A172 (cell line): ENCODE measurements at places on chromosomes 1 and 21. TPM values are rescaled to one million over a fixed set of nuclear protein-coding genes. Genes with fewer than 3 reads are reported as not detected.

DNA sequence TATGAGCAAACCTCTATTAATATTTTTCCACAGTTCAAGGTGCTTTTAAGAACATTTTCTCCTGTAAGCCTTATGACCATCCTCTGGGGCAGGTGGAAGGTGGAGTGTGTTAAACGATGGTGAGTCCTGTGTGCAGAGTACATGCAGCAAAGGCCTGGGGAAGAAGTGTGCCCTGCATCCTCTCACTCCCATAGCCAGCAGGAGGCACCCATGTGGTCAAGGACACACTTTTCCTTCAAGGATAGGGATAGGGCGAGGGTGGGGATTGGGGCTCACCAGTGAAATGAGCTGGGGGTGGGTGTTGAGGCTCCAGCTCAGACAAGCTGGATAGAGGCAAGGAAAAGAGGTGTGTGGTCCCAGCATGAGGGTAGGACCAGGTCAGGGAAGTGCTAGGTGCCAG is 120.8 kb upstream of the KCNE2 start:
- no peak for DNase-seq

DNA sequence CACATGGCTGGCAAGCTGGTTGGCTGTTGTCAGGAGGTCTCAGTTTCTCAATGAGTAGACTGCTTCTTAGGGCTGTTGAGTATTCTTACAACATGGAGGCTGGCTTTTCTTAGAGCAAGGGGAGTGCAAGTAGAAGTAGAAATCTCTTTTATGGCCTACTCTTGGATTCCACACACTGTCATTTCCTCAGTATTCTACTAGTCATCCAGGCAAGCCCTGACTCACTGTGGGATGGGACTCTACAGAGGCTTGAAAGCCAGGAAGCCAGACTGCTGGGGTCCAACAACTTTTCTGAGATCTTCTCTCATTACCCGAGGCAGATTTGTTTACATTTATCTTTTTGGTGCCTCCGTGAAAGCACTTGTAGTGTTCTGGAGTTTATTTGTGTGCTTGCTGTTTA is 196.2 kb upstream of the APP start:
- DNase-seq, result peak; percentile 23

DNA sequence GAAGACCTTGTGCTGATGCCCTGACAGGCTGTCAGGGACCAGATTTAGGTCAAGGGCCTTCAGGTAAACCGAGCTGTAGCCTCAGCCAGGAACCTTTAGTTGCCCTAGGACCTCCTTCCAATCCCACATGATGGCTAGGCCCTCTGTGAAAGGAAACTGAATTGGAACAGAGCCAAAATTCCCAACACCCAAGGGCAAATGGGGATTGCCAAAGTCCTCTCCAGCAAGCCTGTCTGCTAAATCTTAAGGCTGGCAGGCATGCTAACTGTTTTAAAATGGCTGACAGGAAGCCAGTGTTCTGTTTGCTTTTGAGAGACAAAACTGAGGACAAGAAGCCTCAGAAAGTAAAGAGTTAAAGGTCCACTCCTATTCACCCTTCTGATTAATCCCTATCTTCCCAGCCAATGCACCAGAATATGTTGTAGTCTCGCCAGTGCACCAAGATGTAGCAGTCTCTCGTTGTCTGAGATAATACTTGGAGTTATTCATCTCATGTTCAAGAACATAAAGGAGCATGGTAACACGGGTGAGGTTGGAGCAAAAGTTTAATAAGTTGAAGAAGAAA is 35.1 kb downstream of the MSTO1 start:
- no peak for DNase-seq

DNA sequence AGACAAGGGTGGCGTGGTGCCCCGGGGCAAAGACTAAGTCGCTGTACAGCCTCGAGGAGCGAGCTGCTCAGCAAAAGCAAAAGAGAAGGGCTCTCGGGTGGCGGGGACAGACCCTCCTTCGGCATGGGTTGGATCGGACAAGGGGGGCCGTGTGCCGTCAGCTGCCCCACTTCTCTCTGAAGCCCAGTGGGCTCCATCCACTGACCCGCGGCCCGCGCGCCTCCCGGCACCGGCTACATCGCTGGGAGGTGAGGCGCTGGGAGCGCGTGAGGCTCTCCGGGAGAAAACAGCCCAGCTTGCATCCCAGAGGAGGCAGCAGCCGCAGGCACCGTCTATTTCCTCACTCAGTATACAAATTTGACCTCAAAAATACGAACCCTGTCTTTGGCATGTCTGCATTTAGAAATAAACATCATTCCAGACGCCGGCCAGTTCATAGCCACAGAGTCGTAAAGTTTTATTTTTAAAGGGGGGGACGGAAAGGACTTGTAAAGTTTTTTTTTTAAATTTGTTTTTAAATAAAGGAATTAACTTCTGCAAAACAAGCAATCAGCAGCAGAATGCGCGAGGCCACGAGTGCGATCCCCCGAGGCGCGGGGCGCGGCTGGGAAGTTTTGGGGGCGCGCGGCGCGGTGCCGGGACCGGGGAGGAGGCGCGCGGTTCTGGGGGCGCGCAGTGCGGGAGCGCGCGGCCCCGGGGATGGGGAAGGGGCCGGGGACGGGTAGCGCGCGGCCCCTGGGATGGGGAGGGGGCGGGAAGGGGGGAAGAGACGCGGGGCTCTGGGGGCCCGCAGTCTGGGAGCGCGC is 689 bp upstream of the GPR137B start:
- DNase-seq, result peak; percentile 28

LCE3E gene
- total RNA-seq, result not detected in 2 replicates

VSIG8 gene
- total RNA-seq, result not detected in 2 replicates

AGTRAP gene
- 36.5 and 41.7 TPM in 2 replicates for total RNA-seq
